ENCODE measurements at places on chromosomes 11 and 22. TPM values are rescaled to one million over a fixed set of nuclear protein-coding genes. Genes with fewer than 3 reads are reported as not detected.

The NEFH gene
- total RNA-seq = not detected

- no peaks in the 10 kb centered on the region for H3K36me3 ChIP-seq
- no peak overlapping the region for H3K4me3 ChIP-seq
- no peaks in the 10 kb centered on the region for H3K4me1 ChIP-seq
- no peaks in the 10 kb centered on the region for H3K27me3 ChIP-seq
Observed at GRCh38 chr22:41043722-41044121, 48.7 kb upstream of the EP300 start.

GRCh38 chr11:36309779-36310178 is 13.7 kb downstream of the PRR5L start:
- no peak overlapping the region for H3K4me3 ChIP-seq
- DNase-seq = no peak
- H3K27me3 ChIP-seq = no peaks in the 10 kb centered on the region
- H3K27ac ChIP-seq = no peak overlapping the region

GRCh38 chr11:76714493-76714892 is 43.9 kb upstream of the LRRC32 start:
- no peak for DNase-seq
- H3K27me3 ChIP-seq = no peaks in the 10 kb centered on the region
- H3K4me3 ChIP-seq = no peak overlapping the region
- no peaks in the 10 kb centered on the region for H3K4me1 ChIP-seq

- no peaks in the 10 kb centered on the region for H3K36me3 ChIP-seq
- no peak overlapping the region for H3K27ac ChIP-seq
- peaks cover 12% of the 10 kb centered on the region for H3K4me1 ChIP-seq
- H3K4me3 ChIP-seq = no peak overlapping the region
Observed at GRCh38 chr22:43901976-43902643, 10.3 kb upstream of the PNPLA5 start.

GRCh38 chr11:84780689-84781293 is 846.4 kb downstream of the DLG2 start:
- H3K27me3 ChIP-seq = peaks cover 22% of the 10 kb centered on the region
- peak; percentile 74 for DNase-seq
- H3K4me3 ChIP-seq = no peak overlapping the region
- H3K4me1 ChIP-seq = no peaks in the 10 kb centered on the region
- no peaks in the 10 kb centered on the region for H3K36me3 ChIP-seq

The INS gene
- not detected for total RNA-seq

DNA sequence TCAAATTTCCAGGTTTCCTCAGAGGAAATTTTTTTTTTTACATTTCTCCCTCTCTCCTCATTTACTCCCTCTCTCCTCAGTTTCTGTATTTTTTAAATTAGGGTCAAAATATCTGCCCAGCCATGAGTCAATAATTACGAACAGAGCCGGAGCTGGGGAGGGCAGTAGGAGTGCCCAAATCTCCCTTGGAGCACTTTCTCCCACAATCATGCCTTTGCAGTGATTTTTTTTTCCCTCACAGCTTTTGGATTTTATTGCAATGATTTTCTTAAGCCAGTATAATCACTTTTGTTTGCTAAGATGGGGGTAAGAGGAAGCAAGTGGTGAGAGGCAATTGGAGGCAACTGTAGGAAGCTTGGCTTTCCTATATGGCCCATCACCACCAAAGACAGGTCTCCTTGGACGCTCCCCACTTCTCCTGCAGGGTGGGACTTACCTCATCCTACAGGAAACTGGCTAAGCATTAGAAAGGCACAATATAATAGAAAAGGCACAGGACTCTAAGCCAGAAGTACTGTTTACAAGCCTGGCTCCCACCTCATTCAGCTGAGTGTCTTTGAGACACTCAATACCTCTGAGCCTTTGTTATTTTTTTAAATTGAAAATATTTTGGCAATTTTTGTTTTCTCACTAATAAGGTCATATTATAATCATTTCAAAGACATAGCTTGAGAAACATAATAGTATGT is 192.6 kb upstream of the PITPNB start:
- no peaks in the 10 kb centered on the region for H3K27me3 ChIP-seq
- H3K4me3 ChIP-seq = no peak overlapping the region
- no peak overlapping the region for H3K27ac ChIP-seq
- no peak for DNase-seq
- H3K4me1 ChIP-seq = peaks cover 6% of the 10 kb centered on the region

GRCh38 chr11:971092-971690 is 45.5 kb downstream of the AP2A2 start:
- no peak overlapping the region for H3K27ac ChIP-seq
- no peak overlapping the region for H3K4me3 ChIP-seq
- peaks cover 5% of the 10 kb centered on the region for H3K4me1 ChIP-seq
- no peak for DNase-seq
- H3K36me3 ChIP-seq = no peaks in the 10 kb centered on the region

- no peak for DNase-seq
- H3K36me3 ChIP-seq = no peaks in the 10 kb centered on the region
- H3K27ac ChIP-seq = no peak overlapping the region
- no peaks in the 10 kb centered on the region for H3K27me3 ChIP-seq
- H3K4me1 ChIP-seq = peaks cover 10% of the 10 kb centered on the region
Observed at GRCh38 chr11:76759092-76759491, 24.1 kb upstream of the TSKU start.

DNA sequence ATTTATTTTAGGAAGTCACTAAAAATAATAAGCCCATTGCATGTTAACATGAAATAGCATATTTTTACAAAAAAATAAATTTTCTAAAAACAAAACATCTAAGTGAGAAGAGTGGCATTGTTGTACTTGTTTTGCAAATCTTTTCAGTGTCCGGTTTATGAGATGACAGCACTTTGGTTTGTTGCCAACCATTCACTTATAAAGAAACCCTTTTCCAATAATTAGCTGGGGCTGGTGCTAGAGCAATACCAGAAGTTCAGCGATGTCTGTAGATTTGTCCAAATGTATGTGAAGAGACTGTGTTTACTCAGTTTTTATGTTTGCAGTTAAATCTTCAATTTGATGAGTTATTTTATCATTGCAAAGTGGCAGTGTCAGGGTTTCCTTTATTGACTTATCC is 22.1 kb upstream of the KRTAP5-7 start:
- no peaks in the 10 kb centered on the region for H3K27me3 ChIP-seq
- H3K4me1 ChIP-seq = peaks cover 8% of the 10 kb centered on the region
- no peak for DNase-seq
- no peak overlapping the region for H3K4me3 ChIP-seq
- no peak overlapping the region for H3K27ac ChIP-seq

The DCHS1 gene
- not detected for total RNA-seq

GRCh38 chr11:34395916-34396550 is 38.2 kb upstream of the ABTB2 start:
- no peaks in the 10 kb centered on the region for H3K36me3 ChIP-seq
- H3K4me1 ChIP-seq = peaks cover 30% of the 10 kb centered on the region
- H3K27ac ChIP-seq = peak overlapping the region; percentile 77
- H3K27me3 ChIP-seq = no peaks in the 10 kb centered on the region
- DNase-seq = peak; percentile 89
- no peak overlapping the region for H3K4me3 ChIP-seq

The SLC7A4 gene
- total RNA-seq = not detected

DNA sequence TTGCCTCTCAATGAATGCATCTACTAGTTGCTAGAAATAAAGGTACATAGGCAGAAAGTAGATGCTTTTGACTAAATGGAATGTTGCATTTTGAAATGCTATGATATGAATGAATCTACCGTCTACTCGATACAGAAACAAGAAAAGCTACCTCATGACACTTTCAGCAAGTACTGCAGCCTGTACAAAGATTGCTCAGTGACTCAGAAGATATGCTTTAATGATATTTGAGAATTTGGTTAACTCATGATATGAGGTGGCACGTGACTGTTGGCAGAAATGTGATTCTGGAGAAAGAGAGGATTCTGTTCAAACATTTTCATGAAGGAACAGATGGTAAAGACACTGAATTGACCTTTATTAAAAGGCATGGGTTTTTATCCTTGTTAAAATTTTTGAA is 76.0 kb downstream of the HSD17B12 start:
- H3K27me3 ChIP-seq = no peaks in the 10 kb centered on the region
- H3K27ac ChIP-seq = no peak overlapping the region
- peaks cover 11% of the 10 kb centered on the region for H3K36me3 ChIP-seq
- no peak overlapping the region for H3K4me3 ChIP-seq
- DNase-seq = peak; percentile 43

- no peak overlapping the region for H3K27ac ChIP-seq
- DNase-seq = no peak
- no peaks in the 10 kb centered on the region for H3K36me3 ChIP-seq
- peaks cover 14% of the 10 kb centered on the region for H3K4me1 ChIP-seq
- H3K27me3 ChIP-seq = no peaks in the 10 kb centered on the region
- H3K4me3 ChIP-seq = no peak overlapping the region
Observed at GRCh38 chr22:46162771-46163556, 12.6 kb downstream of the PPARA start.

DNA sequence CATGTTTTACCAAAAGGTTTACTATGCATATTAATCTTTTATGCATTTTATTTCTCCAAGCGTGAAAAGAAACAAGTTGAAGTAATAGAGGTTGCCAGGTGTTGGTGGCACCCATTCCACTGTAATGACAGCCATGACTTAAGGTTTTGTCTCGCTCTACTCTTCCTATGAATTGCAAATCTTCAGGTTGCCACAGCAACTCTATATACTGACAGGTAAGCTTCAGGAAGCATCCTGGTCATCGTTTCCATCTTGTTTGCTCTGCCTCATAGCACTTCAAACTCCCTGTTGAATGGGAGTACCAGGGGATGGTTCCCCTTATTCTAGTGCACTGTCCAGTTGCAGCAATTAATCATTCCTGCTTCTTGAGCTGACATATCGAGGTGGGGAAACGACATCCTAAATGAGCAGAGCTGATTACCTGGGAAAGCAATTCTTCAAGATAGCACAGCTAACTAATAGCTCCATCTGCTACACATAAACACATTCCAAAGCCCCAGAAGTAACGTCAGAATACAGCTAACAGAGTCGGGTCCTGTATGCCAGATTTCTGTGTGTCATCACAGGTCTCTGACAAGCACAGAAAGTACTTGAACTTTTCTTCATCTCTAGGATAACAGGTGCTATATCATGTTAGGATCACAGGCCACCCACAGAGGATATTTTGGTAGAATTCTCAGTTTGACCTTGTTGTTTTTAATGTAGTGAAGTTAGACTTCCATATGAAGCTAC is 80.3 kb downstream of the CADM1 start:
- peaks cover 7% of the 10 kb centered on the region for H3K27me3 ChIP-seq
- H3K36me3 ChIP-seq = no peaks in the 10 kb centered on the region
- no peak overlapping the region for H3K4me3 ChIP-seq
- no peak for DNase-seq
- H3K4me1 ChIP-seq = no peaks in the 10 kb centered on the region
- H3K27ac ChIP-seq = no peak overlapping the region

The PRMT3 gene
- 43.7 TPM for total RNA-seq

DNA sequence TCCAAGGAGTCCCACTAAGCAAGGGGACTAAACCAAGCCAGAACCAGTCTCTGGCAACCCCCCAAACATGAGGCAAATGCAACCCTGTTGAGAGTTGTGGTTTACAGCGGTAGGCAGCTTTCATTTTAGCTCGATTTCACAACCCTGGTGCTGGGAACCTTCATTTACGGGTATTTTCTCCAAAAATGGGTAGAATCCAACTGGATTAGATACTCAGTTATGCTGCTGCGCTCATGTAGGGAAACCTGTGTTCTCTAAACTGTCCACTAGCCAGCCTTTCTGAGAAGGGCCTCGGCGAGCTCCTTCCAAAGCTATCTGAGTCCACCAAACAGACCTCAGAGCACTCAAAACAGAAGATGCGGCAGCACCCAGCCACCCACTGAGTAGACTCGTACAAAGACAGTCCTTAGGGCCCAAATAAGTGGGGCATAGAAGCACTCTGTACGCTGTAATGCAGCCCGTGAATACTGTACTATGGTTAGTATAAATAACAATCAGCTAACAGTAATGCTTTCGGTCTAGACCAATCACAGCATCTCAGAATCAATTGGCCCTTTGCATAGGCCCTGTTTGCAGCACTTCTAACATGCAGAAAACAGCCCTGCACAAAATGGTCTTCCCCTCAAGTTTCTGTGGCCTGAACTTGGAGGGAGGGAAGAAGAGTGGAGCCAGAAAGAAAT is 104.7 kb downstream of the ETS1 start:
- no peak overlapping the region for H3K4me3 ChIP-seq
- no peak for DNase-seq
- peaks cover 82% of the 10 kb centered on the region for H3K36me3 ChIP-seq
- H3K4me1 ChIP-seq = no peaks in the 10 kb centered on the region

DNA sequence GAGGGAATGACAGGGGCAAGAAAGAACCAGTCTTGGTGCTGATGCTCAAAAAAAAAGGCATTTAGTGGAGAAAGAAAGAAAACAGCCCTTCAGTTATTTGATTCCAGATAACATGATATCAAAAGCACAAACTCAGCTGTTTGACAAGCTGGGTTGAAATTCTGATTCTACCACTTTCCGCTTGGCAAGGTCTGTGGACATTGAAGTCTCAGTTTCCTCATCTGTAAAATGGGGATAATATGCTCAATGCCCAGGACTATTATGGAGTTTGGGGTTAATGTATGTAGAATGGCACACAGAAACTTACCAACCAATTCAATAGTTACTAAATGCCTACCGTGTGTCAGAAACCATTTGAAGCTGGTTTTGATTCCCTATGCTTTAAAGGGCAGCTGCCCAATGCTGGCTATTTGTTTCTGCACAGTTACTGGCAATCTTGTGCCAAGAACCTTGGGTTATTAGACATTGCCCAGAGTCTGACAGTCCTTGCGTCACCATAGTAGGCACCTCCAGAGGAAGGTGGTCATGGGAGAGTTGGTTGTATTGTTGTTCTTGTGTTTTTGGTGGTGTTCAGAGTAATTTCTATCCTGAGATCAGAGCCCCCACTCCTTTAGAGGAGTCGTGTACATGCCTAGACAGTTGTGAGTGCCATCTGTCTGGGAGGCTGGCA is 19.5 kb downstream of the ELF5 start:
- DNase-seq = no peak
- no peaks in the 10 kb centered on the region for H3K36me3 ChIP-seq
- no peaks in the 10 kb centered on the region for H3K27me3 ChIP-seq
- H3K27ac ChIP-seq = no peak overlapping the region

DNA sequence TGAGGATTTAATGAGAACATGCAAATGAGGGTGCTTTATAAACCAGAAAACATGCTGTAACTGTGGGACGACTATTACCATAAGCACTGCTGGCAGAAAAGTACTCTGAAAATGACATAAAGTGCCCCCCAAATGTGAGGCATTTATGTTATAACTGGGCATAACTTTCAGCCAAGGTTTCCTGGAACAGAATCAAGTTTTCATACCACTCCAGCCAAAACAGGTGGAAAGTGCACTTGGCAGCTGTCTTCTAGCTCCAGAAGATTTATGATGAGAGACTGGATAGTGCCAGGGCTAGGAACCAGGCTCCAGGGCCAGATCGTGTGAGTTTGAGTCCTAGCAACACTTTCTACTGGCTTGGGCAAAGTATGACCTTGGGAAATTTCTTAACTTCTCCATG is 339.2 kb downstream of the TENM4 start:
- no peak overlapping the region for H3K27ac ChIP-seq
- no peaks in the 10 kb centered on the region for H3K36me3 ChIP-seq
- no peak overlapping the region for H3K4me3 ChIP-seq
- no peak for DNase-seq

The ALDH3B2 gene
- 0.40 TPM for total RNA-seq

Measured in PC-3 (cell line).